Stimulated activated CD4-positive, alpha-beta T cell treated with anti-CD3 and anti-CD28 coated beads, Interleukin-4, amount 100 ng/mL, for 24 hours (primary cell): ENCODE measurements at places on chromosomes 7 and 10.

- DNase-seq, result no peak
Measured at GRCh38 chr7:112022128-112022527, 184.1 kb downstream of the DOCK4 start.

DNA sequence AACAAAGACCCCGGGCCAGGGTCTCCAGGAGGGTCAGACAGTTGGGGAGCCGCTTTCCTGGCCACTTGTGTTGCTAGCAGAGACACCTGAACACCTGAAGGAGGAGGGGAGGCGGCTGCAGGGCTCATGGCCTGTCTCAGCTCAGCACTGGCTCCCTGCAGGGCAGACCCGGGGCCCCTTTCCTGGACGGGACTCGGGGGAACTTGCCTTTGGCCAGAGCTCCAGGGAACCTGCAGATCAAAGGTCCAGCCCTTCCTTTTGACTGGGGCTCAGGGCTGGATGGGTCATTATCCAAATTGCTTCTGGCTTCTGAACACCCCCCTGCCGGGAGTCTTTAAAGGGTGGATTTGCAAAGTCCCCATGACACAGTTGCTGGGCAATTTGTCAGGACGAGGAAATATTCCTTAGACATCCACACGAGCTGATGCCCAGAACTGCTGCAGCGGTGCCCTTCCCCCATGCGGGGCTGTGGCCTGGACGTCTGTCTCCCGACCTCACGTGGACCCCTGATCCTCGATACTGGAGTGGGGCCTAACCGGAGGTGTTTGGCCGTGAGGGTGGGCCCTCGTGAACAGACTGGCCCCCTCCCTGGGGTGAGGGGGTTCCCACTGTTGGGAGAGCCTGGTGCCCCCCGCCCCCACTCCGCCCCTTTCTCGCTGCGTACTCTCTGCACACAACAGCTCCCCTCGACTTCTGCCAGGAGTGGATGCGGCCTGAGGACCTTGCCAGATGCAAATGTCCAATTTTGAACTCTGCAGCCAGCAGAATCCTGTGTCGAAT lies 194.3 kb downstream of the ELFN1 start:
- DNase-seq, result no peak

- DNase-seq, result no peak
Measured at GRCh38 chr7:22195397-22196172, 161.4 kb downstream of the RAPGEF5 start.

- no peak for DNase-seq
Measured at GRCh38 chr7:24384362-24385030, 100.5 kb downstream of the NPY start.

DNA sequence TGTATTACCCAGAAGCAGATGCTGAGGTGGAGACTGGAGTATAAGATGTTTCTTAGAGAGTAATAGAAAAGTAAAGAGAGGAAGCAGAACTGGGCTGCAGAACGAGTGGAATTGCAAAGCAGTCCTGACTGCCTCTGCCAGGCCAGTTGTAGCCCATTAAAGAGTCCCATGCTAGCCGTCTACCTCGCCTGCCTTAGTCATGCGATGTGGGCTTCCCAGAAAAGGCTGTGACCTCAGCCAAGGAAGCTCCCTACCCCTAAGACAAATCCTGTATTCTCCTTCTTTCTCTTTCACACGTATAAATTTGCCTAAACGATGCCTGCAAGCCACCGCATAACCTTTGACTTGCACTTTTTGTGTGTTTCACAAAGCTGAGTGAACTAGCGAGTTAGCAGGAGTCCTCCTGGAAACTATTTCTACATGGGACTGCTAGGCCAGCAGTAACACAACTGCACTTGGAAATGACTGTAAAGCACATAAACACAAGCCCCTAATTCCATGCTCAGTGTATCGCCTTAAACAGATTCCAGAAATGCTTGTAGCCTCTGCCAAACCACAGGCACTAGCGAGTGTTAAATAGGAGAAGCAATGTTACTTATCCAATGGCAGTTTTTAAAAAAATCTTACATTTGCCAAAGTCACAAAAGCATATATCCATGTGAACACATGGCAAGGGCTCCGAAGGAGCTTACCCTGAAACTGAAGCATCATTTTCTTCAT lies 47.4 kb upstream of the GNAI1 start:
- no peak for DNase-seq

DNA sequence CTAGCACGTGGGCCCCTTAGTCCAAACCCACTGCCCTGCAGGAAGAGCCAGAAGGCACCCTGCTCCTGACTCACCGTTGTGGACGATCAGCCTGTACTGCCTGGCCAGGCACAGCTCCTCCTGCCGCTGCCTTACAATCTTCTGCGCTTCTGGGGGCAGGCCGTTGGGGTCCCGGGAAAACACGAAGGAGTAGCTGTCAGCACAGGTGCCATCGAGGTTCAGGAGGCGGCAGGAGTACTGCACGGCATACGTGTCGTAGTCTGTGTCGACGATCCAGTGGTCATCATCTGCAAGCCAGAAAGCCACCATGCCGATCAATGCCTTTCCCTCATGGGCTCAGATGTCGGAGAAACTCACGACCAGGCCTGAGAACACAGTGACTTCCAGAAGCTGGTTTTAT lies 7.3 kb downstream of the RBP4 start:
- no peak for DNase-seq

DNA sequence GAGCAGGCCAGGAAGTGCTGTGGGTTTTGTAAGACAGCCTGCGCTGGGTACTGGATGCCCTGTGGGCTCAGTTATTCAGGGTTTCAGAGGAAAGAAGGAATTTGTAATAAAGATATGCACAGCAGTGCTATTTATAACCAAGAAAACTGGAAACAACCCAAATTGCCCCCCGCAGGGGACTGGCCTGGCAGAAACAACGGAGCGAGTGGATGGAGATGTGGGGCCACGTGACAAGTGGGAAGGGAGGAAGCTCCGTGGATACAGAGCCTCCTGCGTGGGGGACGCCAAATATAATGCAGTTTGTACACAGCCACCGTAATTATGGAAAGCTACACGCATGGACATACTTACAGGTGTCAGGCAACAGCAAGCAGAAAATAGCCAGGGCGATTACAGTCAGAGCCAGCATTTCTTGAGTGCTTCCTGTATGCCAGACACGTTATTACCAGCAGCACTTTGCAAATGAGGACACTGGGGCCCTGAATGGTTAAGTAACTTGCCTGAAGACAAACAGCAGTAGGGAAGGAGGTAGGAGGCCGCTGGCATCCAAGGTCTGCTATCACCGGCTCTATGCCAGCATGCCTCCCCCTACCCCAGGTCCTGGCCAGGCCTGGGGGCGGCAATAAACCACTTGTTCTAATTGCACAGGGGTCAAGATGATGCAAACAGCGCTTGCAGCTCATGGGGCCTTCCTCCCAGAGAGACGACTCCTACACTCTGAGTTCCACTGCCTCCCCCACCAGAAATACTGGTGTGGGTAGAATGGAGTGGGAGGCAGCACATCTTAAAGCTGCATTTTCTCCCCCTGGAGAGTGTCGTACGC lies 8.7 kb upstream of the CAMK2B start:
- DNase-seq, result no peak

GRCh38 chr10:11150231-11150731 lies 132.6 kb downstream of the CELF2 start:
- DNase-seq, result no peak

DNA sequence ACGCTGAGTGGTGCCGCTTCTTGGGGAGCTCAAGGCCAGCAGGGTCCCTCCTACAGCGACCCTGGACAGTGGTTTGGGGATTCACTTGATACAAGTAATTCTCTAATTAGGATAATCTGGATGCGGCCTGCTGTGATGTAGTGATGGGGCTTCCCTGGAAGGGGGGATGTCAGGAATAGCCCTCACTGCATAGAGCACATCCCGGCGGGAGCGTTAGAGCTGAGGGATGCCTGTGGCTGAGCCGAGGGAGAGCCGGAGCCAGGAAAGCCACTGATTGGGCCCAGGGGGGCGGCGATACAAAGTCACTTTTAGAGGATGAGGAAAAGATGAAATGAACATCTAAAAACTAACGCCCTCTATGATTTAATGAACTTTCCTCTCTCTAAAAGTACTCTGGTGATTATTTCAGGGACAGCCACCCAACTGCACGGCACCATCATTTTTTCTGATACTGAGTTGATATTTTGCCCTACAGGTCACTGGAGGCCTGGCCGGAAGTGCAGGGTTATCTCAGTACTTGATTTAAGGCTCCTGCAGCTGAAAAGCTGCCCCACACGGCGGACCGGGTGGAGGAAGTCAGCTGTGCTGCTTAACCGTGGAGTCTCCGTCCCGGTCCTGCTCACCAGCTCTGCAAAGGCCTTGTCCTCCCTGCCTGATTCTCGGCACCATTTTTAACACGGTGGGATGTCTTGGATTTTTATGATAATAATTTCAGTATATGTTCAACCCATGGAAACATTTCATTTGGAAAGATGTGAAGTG lies 518.8 kb downstream of the DNAJB6 start:
- DNase-seq, result no peak

DNA sequence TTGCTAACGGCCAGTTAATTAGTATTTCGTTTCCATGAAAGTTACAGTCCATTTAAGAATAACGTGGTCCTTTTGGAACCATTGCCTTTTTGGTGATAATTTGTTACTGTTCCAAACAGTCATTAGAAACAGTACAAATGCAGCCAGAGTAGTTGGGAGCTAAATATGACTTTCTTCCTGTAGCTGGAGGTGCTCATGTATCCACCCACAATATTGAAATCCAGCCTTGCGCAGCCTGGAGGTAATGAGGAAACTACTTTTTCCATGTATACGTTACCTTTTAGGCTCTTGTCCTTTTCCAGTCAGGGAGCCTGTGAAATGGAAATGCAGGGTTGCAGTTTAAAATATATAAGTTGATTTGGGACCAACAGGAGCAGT lies 43.6 kb downstream of the LHFPL3 start:
- DNase-seq, result no peak

GRCh38 chr7:138625849-138626230 lies 75.3 kb downstream of the SVOPL start:
- no peak for DNase-seq

GRCh38 chr7:39950473-39951225 lies 593 bp downstream of the CDK13 start:
- peak; percentile 36 for DNase-seq

DNA sequence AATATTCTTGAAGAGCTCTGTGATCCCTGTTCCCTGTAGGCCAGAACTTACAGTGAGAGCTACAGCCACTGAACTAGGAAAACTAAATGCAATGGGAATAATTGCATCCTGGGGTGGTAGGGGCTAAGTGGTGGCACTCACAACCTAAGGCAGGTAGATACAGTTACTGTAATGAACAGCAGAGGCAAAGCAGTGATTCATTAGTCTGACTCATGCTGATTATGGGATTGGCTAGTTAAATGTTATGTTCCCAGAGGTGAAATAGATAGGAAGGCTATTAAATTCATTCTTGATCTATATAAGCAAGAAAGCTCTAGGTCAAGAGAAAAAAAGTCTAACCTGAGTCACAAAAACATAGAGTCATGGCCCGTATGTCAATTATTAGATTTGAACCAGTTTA lies 173.1 kb upstream of the MALRD1 start:
- no peak for DNase-seq

DNA sequence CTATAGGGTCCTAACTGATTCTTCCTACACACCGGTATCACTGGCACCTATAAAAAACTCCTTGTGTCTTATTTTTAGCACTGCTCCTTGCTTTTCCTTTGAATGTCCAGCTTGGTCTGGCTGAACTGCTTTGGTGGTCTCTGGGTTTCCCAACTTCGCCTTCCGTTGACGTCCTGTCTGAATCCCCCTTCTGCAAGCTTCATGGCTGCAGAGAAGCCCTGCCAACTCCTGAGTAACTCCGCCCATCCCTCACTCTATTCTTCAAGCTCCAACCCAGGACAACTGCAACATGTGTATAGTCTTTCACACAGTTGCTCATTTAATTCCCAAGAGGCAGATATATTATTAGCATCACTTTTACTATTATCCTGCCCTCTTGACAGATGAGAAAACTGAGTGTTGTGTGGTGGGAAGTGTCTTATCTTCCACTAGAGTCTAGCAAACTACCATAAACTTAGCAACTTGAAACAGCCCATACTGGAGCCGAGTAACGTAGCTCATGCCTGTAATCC lies 40.9 kb downstream of the MTURN start:
- no peak for DNase-seq

GRCh38 chr7:81445462-81445861 lies 324.4 kb downstream of the HGF start:
- DNase-seq, result no peak

- no peak for DNase-seq
Measured at GRCh38 chr7:38300175-38300574, 26.7 kb upstream of the TARP start.

GRCh38 chr10:17232276-17232960 lies 4.4 kb downstream of the VIM start:
- no peak for DNase-seq

GRCh38 chr7:111762211-111762610 lies 199.9 kb upstream of the IMMP2L start:
- DNase-seq, result no peak

- no peak for DNase-seq
Measured at GRCh38 chr7:45893374-45893995, 5.2 kb downstream of the IGFBP1 start.

GRCh38 chr7:125450749-125451148 lies 521.1 kb upstream of the POT1 start:
- DNase-seq, result no peak

GRCh38 chr7:114048386-114049235 lies 129.8 kb upstream of the PPP1R3A start:
- no peak for DNase-seq

DNA sequence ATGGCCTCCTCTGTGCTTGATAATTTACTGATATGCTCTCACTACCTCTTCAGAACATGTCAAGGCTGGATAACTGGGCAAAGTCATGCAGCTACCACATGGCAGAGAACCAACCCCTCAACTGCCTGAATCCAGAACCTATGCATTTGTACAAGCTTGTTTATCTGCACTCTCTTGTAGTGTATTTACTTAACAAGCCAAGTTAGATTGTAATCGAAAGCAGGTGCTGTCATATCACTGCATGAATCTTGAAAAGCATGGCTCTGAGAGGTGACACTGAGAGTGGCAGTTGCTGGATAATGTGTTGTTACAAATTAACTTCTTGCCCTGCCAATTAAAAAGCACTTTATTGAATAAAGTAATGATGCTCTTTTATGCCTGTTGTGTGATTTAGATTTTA lies 588.6 kb downstream of the NRG3 start:
- no peak for DNase-seq

- DNase-seq, result no peak
Measured at GRCh38 chr7:100577507-100577906, 3.8 kb upstream of the SAP25 start.

GRCh38 chr10:78341953-78342614 lies 308.4 kb downstream of the RPS24 start:
- no peak for DNase-seq

- DNase-seq, result peak; percentile 29
Measured at GRCh38 chr10:30705101-30705624, 75.6 kb upstream of the LYZL2 start.

- DNase-seq, result no peak
Measured at GRCh38 chr10:10892290-10892875, 125.3 kb upstream of the CELF2 start.

GRCh38 chr10:43074409-43074808 lies 2.5 kb upstream of the RET start:
- DNase-seq, result no peak

DNA sequence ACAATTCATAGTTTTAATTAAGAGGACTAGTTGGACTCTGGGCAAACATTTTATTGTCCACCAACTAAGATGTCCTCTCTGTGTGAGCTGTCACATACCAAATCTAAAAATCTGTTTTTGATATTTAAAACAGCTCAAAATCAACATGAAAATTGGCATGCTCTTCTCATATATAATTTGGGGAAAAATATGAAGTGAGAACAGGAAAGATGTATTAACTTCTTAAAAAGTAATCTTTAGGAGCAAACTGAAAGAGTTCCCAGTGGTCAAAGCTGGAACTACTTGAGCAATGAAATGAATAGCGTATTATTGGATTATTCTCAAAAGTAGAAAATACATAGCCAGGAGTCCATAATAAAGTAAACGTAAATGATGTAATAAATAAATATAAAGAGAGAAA lies 147.2 kb downstream of the DYNC1I1 start:
- no peak for DNase-seq
